Esophagus squamous epithelium (tissue), 5 donors: ENCODE measurements at places on chromosomes 11 and 22.

DNA sequence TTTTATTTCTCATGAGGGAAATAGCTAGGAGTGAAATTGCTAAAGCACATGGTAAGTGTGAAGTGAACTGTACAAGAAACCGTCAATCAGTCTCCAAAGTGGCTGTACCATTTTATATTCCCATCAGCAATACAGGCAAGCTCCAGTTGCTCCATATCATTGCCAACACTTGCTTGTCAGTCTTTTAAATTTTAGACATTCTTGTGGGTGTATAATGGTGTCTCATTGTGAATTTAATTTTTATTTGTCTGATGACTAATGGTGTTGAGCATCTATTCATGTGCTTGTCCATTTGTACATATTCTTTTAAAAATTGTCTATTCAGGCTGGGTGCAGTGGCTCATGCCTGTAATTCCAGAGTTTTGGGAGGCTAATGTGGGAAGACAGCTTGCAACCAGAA, 34.1 kb upstream of the SMCO4 start:
- DNase-seq, result no peak

- DNase-seq, result no peak
These were observed 53.3 kb upstream of the GLYAT start for GRCh38 chr11:58784995-58785394.

DNA sequence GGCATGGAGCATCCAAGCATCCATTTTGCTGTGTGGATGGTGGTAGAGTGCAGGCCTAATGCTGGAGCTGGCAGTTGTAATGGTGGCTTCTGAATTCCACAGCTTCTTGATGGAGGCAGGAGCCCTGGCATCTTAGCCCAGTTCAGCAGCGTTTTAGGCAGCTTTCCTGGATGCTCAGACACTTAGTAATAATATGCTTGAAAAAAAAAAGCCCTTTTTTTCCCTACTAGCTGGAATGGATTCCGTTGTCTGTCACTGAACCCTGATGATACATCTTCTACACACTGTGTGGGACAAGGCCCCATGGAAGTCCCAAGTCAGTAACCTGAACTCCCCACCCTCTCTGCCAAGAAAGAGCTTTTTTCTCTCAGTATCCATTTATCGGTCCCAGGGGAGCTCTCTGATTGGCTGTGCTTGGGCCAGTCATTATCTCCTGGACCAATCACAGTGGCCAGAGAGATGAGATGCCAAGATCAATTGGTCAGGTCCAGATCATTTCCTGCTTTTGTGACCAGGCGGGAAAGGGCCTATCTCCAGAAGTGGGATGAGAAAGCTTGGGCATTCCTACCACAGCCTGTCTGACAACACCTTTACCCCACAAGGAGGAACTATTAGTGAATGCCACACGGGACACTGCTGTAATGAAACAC, 34.2 kb downstream of the MCM5 start:
- no peak for DNase-seq

- DNase-seq, result no peak
These were observed 32.0 kb downstream of the CD82 start for GRCh38 chr11:44597358-44598012.

DNA sequence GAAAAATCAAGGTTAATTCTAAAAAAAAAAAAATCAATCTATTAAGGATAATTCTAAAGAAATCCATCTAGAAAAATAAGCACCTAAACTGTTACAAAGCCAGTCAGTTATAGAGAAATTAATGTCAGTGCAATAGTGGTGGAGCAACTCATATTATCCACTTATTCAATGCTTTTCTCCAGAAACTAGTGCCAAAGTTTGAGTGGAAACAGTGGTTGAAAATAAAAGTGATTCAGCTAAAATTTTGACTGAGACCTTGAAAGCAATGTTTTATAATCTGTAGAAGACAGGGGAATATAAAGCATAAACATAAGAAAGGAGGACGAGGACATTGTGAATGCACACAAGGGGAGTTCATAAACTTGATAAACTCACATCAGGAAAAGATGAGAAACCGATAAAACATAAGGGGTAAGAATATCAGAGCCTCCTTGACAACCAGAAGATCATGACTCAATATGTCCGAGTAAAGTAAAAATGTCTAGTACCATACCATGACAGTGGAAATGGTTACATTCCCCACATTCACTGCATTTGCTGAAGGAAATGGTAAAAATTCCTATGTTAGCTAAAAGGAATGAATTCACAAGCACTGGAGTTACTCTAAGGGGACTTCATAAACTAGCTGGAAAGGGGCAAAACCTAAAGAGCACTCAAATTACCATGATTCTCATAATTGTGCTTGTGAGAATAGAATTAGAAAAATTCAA, 58.7 kb upstream of the SLC5A12 start:
- DNase-seq, result no peak

GRCh38 chr11:3201112-3201581, 17.5 kb downstream of the MRGPRG start:
- no peak for DNase-seq

GRCh38 chr22:21043860-21044535, 1.7 kb upstream of the LRRC74B start:
- DNase-seq, result no peak

GRCh38 chr11:116857936-116858335, 20.5 kb upstream of the APOA1 start:
- no peak for DNase-seq

GRCh38 chr11:110808248-110808647, 96.0 kb upstream of the ARHGAP20 start:
- no peak for DNase-seq

GRCh38 chr11:77140231-77140851, 12.3 kb downstream of the MYO7A start:
- DNase-seq, result no peak

DNA sequence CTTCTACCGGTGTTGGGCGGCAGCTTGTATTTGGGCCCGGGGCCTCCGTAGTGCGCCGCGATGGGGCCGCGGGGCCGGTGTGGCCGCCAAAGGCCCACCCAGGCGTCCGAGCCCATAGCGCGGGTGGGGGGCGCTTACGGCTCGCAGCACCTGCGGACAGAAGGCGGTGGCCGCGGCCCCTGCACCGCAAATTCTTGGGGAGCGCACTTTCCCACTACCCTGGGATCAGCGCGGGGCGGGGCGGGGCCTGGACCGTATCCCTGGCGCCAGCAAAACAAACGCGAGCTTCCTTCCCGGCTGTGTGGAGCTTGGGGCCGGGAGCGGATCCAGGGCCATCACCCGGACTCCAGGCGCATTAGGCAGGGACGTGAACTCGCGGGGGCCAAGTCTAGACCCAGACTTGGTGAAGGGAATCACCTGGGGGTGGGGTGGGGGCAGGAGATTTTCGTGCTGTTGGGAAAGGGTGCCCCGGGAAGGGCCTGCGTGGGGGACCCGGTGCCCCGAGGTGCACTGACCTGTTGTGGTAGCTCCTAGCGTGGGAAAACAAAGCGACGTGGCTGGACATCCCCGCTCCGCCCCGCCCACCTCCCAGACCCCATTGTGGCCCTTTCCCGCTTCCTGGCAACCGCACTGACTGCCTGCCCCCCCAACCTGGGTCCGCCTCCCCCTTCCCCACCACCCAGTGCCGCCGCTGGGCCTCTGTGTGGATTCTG, 2.3 kb upstream of the TYMP start:
- no peak for DNase-seq

GRCh38 chr11:12674571-12674935, 332 bp downstream of the TEAD1 start:
- DNase-seq, result no peak

GRCh38 chr11:127491589-127491988, 491.0 kb upstream of the KIRREL3 start:
- no peak for DNase-seq

DNA sequence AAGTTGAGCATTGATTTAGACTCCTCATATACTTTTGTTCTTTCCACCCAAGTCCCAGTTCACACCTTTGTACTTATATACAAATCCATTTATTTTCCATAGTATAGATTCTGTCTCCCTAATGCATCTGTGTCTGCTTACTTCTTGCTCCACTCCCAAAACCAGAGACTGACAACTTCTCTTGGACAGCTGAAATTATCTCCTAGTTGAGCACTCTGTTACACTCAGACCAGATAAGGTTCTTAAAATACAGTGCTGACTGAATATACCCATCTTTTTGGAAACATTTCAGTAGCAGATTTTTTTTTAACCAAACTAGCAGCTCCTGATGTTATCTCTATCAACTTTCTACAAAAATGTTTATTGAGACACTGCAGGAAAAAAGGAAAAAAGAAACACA, 106.3 kb downstream of the OPCML start:
- DNase-seq, result no peak

- no peak for DNase-seq
These were observed 21.2 kb upstream of the TP53AIP1 start for GRCh38 chr11:128963744-128964325.

DNA sequence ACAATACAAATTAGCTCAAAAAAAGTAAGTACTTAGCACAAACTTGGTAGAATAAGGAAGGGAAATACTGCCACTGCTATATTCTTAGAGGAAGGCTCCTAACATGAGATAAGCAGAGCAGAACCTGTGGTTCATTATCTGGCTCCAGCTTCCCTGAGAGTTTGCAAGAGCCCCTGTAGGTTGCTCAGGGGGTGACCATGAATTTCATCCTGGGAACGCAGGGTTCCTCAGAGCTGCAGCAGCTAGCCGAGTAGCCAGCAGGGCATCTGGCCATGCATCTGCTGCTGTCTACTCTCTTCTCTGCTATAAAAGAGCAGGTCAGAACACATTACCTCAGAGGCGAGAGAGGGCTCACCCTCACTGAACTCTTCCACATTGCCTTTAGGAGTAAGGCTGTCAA, 67.3 kb downstream of the TRPC6 start:
- no peak for DNase-seq

- no peak for DNase-seq
These were observed 15.2 kb upstream of the EIF3D start for GRCh38 chr22:36544107-36544620.

DNA sequence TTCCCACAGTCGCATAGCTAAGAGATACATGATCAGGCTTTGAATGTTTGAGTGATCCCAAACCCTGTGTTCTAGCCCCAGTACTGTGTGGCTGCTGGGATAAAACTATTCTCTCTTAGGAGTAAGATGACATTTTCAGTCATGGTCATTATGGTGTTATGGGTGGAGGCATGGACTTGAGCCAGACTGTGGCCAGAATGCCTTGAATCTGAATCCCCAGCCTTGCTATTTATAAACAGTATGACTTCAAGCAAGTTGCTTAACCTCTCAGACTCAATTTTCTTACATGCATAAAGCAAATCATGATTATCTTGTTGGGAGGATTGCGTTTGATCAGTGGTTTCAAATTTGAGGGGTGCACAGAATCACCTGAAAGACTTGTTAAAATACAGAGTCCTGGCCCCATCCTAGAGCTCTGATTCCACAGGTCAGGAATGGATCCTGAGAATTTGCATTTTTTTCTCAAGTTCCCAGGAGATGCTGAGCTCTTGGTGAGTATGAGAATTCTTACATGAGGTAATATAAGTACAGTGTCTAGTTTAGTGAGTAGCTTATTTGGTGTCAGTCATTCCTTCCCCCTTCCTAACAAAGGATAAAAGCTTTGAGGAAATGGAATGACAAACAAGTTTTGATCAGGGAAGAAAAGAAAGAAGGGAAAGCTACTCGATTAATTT, 571.7 kb downstream of the METTL15 start:
- DNase-seq, result no peak

DNA sequence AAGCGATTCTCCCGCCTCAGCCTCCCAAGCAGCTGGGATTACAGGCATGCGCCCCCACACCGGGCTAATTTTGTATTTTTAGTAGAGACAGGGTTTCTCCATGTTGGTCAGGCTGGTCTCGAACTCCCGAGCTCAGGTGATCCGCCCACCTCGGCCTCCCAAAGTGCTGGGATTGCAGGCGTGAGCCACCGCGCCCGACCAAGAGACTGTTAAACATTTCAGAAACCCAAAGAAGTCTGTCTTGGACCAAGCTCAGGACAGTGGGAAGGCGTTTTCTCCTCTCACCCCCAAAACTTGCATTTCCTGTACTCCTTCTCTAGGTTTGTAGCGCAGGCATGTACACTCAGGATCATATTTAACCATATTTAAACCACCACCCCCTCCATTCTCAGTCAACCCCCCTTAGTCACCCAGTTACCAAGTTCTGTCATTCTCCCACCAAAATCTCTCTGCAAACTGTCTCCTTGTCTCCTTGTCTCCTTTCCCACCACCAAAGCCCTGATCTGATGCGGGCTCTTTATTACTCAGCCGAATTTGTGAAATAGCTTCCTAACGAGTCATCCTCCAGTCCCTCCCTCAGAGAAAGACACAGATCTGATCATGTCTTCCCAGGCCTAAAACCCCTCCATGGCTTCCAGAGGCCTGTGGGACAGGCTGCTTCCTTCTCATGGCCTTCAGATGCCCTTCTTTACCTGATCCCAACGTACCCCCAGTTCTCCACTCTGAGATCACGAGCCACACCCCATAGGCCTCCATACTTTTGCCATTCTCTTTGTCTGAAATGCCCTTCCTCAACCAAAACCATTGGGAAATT, 29.0 kb upstream of the CREB3L1 start:
- DNase-seq, result no peak

- no peak for DNase-seq
These were observed 34.8 kb downstream of the TSPAN18 start for GRCh38 chr11:44761551-44761961.

DNA sequence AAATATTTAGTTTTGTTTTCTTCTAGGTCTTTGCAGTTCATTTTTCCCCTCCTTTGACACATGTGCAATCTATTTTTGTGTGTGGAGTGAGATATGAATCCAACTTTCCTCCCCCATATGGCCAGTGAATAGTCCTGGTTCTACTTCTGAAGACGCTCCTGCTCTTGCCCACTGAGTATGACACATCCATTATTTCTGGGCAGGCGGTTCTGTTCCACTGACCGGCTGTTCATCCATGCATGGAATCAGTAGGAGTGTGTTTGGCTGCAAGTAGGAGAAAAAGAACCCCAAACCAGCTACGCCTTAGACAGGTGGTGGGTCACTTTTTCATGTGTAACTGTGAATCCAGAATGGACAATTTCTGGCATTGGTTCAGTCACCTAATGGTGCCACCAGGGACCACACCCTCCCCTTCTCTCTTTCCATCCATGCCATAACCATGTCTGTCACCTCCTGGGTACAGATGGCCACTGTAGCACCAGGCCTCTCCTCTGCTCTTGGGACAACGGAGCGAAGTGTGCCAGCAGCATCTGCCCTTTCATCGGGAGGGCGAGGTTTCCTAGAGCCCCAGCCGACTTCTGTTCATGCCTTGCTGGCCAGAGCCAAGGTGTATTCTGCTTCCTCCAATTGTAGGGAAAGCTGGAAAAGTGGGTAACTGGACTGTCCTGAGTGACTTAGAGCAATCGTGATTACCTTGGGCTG, 67.4 kb upstream of the SLC22A12 start:
- no peak for DNase-seq

DNA sequence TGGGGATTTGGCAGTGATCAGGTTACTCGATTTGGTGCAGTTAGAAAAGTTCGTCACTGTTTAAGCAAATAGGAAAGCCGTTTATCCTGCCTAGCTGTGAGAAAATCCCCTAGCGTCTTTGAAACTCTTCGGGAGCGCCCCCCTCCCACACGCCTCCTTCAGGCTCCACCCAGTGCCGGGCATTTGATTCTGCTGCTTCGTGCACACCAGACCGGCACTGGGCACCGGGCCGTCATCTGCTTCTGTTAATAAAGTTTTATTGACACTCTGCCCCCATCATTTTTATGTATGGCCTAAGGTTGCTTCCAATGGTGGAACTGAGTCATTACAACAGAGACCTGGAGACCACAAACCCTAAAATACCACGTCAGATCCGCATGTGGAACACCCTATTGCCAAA, 50.9 kb downstream of the IGF2 start:
- DNase-seq, result no peak
